ENCODE measurements at places on chromosomes 11 and 22.

DNA sequence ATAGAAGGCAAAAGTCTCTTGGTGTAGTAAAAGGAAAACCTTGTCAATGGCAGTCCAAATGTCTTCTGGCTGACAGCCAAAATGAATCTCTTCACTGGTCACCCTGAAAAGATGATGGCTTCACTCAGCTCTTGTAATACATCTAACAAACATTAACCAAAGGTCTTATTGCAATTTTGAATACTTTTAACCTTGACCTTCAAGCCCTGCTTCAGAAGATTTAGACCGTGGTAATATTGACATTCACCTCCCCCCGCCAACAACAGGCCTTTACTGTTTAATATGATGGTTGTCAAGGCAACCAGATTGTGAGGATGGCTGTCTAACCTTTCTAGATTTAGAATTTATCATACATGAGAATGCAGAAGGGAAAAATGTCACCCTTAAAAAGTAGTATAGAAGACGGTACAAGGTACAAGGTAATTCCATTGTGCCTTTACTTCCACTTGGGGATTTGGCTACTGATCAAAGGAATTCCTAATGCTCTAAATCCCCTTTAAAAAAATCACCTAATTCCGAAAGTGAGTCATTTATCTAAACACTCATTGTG is 342.3 kb downstream of the LARGE1 start:
- H3K36me3 ChIP-seq, result no peaks in the 10 kb centered on the region
- no peaks in the 10 kb centered on the region for H3K27me3 ChIP-seq
- peak overlapping the region; percentile 12 for H3K4me3 ChIP-seq

DNA sequence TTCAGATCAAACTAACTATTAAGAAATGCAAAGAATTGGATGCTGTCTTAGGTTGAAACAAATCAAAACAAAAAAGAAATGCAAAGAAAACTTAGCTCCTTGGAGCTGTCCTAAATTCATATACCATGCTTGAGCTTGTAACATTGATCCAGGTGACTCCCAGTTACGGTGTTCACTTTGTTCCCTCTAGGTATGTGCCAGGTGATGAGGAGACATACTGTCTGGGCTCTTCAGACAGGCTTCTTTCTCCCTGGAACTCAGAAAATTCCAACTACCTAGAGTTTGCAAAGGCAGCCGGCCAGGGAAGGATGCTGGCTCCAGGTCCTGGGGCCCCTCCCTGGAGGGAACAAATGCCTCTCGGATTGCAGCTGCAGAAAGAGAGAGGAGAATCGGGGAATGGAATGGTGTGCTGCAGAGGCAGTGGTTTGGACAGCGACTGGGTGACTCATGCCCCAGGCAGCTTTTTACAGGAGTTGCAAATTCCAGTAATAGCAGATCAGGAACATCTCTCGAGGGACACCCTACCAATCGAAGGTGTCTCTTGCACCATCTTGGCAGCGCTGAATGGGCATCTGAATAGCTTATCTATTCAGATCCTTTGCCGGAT is 12.3 kb upstream of the ASPHD2 start:
- no peak overlapping the region for H3K27ac ChIP-seq
- no peak overlapping the region for H3K4me3 ChIP-seq
- H3K36me3 ChIP-seq, result no peaks in the 10 kb centered on the region
- no peaks in the 10 kb centered on the region for H3K27me3 ChIP-seq

- no peaks in the 10 kb centered on the region for H3K36me3 ChIP-seq
- H3K27me3 ChIP-seq, result no peaks in the 10 kb centered on the region
- DNase-seq, result no peak
- H3K27ac ChIP-seq, result no peak overlapping the region
Measured at GRCh38 chr22:21068681-21069276, 23.0 kb downstream of the LRRC74B start.

- H3K4me3 ChIP-seq, result no peak overlapping the region
- no peaks in the 10 kb centered on the region for H3K36me3 ChIP-seq
- H3K27ac ChIP-seq, result no peak overlapping the region
Measured at GRCh38 chr22:42018224-42018623, 19.6 kb downstream of the WBP2NL start.

DNA sequence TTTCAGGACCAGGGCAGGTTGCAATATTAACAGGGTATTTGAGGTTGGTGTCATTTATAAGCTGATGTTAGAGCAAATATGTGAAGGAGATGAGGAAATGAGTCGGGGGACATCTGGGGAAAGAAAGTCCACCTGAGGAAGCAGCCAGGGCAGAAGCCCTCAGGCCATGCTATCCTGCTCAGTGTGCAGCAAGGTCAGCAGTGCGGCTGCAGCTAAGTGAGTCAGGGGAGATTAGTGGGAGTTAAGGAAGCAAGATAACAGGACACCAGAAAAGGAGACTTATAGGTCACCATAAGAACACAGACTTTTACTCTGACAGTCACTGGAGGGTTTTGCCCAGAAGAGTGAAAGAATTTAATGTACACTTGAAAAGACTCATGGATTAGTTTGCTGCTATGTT is 468.9 kb downstream of the NTM start:
- H3K4me3 ChIP-seq, result no peak overlapping the region
- no peaks in the 10 kb centered on the region for H3K27me3 ChIP-seq
- no peaks in the 10 kb centered on the region for H3K4me1 ChIP-seq
- DNase-seq, result no peak
- H3K27ac ChIP-seq, result no peak overlapping the region

GRCh38 chr11:120125024-120125423 is 12.9 kb downstream of the TRIM29 start:
- no peaks in the 10 kb centered on the region for H3K4me1 ChIP-seq
- DNase-seq, result no peak
- no peaks in the 10 kb centered on the region for H3K27me3 ChIP-seq
- H3K27ac ChIP-seq, result no peak overlapping the region
- no peak overlapping the region for H3K4me3 ChIP-seq

GRCh38 chr11:1557904-1558774 is 13.9 kb downstream of the DUSP8 start:
- H3K4me1 ChIP-seq, result peaks cover 3% of the 10 kb centered on the region
- H3K27ac ChIP-seq, result peak overlapping the region; percentile 90
- no peak overlapping the region for H3K4me3 ChIP-seq

- peaks cover 4% of the 10 kb centered on the region for H3K36me3 ChIP-seq
Measured at GRCh38 chr11:20046416-20046815, 113.9 kb downstream of the DBX1 start.

Data from kidney (tissue), 22 donors.